ENCODE measurements at places on chromosomes 7 and 10.

- no peak for DNase-seq
Observed at GRCh38 chr10:99461230-99461629, 30.8 kb upstream of the GOT1 start.

- DNase-seq: no peak
Observed at GRCh38 chr10:35400595-35401268, 64.4 kb downstream of the CCNY start.

- no peak for DNase-seq
Observed at GRCh38 chr10:44280226-44281014, 104.5 kb downstream of the CXCL12 start.

DNA sequence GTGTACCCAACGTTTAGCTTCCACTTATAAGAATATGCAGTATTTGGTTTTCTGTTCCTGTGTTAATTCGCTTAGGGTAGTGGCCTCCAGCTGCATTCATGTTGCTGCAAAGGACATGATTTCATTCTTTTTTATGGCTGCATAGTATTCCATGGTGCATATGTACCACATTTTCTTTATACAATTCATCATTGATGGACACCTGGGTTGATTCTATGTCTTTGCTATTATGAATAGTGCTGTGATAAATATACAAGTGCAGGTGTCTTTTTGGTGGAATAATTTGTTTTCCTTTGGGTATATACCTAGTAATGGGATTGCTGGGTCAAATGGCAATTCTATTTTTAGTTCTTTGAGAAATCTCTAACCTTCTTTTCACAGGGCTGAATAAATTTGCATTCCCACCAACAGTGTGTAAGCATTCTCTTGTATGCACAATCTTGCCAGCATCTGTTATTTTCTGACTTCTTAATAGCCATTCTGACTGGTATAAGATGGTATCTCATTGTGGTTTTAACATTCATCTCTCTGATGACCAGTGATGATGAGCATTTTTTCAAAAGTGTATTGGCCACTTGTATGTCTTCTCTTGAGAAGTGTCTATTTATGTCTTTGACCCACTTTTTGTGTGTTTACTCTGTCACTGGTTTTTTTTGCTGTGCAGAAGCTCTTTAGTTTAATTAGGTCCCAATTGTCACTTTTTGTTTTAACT is 72.5 kb upstream of the CC2D2B start:
- DNase-seq: no peak

GRCh38 chr10:73772281-73773151 is 9.3 kb upstream of the CHCHD1 start:
- peak; percentile 88 for DNase-seq

Measured in type B pancreatic cell (in vitro differentiated cells).